ENCODE measurements at places on chromosomes 4 and X.

DNA sequence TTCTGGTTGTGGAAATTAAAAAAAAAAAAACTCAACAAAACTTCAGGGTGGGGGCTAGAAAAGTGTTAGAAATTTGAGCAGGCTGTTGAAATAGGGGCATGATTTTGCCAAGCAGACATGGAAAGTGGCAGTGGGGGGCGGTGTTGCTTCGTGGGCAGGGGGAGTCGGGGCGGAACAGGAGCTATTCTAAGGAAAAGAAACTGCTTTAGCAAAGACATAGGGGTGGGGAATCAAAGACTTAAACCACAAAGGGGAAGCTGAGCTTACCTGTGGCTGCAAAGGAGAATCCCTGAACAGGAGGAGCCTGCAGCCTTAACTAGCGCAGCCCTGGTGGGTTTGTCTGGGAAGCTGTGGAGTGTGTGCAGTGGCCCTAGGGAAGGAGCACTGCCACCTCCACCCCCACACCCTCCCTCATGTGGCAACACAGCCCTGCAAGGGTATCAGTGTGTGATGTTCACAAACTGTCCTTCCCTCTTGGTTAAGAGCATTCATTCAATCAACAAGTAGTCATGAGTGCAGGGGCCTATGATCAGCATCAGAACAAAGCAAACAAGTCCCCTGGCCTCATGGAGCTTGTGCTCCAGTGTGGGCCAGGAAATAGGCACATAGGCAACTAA, 20.5 kb downstream of the SEL1L3 start:
- no peak for DNase-seq

- no peak for DNase-seq
These were observed 61.6 kb upstream of the LIMCH1 start for GRCh38 chr4:41476310-41476885.

DNA sequence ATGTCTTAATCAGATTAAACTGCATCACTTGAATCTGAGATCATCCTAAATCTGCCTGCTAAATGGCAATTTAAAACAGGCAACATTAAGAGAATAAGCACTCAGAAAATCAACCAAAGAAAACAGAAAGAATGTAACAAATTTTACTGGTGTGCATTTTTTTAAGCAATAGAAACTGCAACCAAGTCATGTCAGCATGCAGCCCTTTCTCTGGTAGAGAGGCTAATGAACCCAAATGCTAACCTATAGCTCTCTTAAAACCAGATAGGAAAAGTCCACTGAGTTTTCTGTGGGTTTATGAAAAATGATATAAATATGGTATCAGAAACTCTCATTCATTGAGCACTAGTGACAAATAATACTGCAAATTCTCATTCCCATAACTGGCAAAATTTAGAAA, 35.6 kb downstream of the COL25A1 start:
- no peak for DNase-seq

GRCh38 chrX:71510161-71510560, 22.7 kb upstream of the OGT start:
- no peak for DNase-seq

- no peak for DNase-seq
These were observed 58.0 kb downstream of the FAM53A start for GRCh38 chr4:1626151-1626550.

DNA sequence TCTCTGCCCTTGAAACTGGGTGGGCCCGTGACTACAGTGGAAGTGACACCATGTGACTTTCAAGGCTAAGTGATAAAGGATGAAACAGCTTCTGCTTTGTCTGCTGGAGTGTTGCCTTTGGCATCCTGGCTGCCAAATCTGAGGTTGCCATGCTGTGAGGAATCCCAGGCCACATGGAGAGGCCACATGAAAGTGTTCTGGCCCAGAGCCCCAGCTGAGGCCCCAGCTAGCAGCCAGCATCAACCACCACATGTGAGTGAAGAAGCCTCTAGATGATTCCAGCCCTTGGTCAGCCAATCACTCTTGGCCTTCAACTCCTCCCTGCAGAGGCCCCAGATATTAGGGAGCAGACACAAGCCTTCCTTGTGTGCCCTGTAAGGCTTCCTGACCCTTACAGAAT, 94.4 kb upstream of the BCOR start:
- DNase-seq: no peak

DNA sequence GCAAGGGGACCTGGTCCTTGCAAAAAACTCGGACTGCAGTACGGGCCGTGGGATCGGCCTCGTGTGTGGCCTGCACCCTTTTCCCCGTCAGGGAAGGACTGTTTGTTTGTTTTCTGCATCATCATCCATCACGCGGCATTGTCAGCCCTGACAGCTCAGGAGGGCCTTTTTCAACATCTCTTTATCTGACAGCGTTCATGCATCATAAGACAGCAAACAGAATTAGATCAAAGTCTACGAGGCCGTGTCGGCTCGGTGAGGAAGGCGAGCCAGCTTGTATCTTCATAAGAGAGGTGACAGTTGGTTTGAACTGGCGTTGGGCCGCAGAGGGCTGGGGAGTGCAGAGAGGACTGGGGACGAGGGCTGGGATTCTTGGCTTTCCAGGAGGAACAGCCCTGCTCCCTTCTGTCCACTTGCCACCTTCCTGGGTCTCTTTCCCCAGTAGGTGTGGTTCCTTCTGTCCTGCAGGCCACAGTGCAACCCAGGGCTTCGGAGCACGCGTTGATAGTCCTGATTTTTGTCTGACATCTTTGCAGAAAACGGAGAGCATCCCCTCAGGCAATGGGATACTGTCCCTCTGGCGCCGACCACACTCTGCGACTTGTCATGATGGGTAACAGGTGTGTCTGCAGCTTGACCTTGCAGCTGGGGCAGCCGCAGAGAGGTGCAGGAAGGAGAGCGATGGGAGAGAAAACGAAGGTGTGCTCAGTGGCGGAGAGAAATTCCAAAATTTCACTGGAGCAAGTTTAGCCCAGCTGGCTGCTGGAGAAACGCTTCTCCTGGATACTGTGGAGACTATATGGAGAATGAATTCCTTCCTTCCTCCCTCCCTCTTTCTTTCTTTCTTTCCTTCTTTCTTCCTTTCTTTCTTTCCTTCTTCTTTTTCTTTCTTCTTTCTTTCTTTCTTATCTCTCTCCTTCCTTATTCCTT, 104.0 kb upstream of the SHOX start:
- no peak for DNase-seq

DNA sequence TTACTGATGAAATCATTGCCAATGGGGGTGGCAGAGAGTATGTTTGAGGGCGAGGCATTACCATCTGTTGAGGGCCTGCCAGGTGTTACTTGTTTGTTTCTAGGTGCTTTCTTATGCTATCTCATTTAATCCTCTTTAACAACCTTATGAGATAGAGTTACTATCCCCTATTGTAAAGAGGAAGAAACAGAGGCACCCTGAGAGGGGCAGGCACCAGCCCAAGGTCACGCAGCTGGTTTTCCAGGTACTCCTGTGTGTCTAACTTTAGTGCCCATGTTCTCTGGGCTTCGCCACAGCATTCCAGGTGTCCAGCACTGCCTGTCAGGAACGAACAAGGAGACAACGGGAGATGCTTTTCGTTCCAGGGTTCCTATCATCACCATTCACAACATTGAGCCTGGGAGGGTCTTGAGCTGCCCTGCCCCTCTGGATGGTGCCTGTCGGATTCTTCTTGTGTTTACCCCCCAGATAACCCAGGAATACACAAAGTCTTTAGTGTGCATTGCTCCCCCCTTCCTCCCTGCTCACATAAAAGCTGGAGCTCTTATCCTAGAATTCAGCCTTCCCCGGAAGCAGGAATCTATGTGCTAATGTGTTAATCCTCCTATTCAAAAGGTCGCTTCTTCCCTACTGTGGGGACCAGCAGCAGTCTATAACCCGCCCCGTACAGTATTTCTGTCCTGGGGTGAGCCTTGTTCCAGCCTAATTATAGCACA, 24.9 kb upstream of the GPC4 start:
- DNase-seq: no peak

- no peak for DNase-seq
These were observed 294.0 kb downstream of the CAMK2D start for GRCh38 chr4:113467581-113467980.

- DNase-seq: no peak
These were observed 4.6 kb upstream of the KANTR start for GRCh38 chrX:53089224-53089842.

- no peak for DNase-seq
These were observed 469.9 kb downstream of the PCDH10 start for GRCh38 chr4:133618963-133619362.

DNA sequence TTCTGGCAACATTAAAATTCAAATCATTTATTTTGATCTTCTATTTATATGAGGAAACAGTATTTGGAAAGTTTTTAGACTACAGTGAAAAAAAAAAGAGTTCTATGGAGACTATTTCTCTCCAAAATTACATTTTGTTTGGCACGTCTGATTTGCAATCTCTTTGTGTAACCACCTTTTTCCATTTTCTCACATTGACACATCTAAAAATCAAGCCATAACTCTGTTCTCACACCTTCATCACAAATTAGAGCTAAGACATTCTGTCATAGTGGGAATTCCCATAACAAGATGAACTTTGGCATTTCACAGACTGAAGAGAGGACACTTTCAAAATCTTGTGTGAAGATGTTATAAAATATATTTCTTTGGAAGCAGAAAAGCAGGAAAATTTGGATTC, 468.9 kb downstream of the GRIA2 start:
- DNase-seq: no peak

DNA sequence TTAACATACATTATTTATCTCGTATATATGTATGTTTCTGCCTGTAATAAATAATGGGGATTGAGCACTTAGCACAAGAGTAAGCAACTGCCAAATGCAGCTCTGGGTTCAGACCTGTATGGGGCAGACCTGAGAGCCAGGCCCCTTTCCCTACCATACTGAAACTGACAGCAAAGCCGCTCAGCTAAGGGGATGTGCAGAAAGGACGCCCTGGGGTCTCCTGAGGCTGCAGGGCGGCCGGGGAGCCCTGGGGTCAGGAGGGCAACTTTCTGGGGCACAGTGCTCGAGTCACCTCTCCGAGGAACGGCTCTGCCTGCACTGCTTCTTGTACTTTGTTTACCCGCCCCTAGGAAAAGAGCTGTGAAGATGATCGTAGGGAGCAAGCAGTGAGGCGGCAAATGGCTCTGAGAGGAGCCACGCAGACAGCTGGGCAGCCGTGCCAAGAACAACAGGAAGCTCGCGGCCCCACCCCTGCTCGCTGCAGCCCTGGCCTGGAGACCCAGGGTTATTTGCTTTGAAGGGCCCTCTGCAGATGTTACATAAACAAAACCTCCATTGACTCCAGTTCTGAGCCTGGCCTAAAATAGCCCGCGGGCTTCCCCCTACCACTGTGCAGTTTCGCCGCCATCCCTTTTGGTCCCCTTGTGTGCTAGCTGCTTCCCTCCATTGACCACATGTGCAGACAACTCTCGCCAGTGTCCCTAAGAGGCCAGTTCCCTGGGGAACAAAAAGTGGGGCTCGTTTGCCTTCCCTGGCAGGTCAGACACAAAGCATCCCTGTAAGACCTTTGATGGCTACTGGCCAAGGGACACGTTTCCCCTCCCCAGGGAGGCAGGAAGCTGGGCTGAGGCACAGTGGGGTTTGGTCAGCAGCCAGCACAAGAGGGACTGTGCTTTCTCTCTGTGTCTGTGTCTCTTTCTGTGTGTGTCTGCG, 111.3 kb upstream of the LNX1 start:
- DNase-seq: peak; percentile 52

- DNase-seq: no peak
These were observed 333.6 kb upstream of the IGFBP7 start for GRCh38 chr4:57443787-57444186.

GRCh38 chr4:157576671-157577217, 356.2 kb downstream of the GRIA2 start:
- DNase-seq: no peak

GRCh38 chr4:120557372-120557771, 365.2 kb downstream of the PRDM5 start:
- no peak for DNase-seq

GRCh38 chrX:7204619-7205018, 56.7 kb upstream of the PUDP start:
- DNase-seq: no peak

DNA sequence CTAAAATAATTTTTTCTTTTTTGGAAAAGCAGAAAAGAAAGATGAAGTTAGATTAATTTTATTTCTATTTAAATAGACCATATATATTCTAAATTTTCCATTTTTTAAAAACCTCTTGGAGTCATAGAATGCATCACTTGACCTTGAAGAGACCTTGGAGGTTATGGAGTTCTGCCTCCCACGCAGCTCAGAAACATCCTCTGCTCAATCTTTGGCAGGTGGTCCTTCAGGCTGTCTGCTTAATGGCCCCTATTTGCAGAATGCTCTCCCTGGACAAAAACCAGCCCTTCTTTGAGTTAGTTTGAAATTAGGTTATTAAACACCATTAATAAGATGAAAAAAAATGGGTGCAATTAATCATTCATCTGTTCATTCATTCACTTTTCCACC, 194.1 kb upstream of the TLL1 start:
- no peak for DNase-seq

GRCh38 chr4:96162636-96163035, 322.7 kb downstream of the PDHA2 start:
- no peak for DNase-seq

Data from LNCaP clone FGC (cell line).